CD4-positive, alpha-beta T cell treated with Interleukin-2 at 100 ng/mL for 4 hours (primary cell): ENCODE measurements at places on chromosomes 11 and 22.

DNA sequence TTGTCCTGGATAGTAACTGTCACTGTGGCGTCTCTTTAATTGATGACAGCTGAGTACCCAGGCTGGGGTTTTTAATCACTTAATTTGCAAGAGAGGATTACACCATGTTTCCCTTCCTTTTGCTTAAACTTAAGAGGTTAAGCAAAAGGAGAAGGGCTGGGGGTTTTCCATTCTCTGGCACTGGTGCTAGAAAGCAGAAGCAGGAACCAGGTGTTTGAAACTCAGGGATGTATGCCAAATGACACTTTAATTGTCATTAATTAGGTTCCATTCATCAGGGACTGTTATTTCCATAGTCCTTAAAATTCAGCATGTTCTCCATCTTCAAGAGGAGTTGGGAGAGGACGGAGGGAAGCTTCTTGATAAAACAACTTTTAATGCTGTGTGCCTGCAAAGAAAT, 746.2 kb downstream of the NELL1 start:
- no peak for DNase-seq

GRCh38 chr11:134733646-134734045, 321.6 kb upstream of the B3GAT1 start:
- DNase-seq: no peak

DNA sequence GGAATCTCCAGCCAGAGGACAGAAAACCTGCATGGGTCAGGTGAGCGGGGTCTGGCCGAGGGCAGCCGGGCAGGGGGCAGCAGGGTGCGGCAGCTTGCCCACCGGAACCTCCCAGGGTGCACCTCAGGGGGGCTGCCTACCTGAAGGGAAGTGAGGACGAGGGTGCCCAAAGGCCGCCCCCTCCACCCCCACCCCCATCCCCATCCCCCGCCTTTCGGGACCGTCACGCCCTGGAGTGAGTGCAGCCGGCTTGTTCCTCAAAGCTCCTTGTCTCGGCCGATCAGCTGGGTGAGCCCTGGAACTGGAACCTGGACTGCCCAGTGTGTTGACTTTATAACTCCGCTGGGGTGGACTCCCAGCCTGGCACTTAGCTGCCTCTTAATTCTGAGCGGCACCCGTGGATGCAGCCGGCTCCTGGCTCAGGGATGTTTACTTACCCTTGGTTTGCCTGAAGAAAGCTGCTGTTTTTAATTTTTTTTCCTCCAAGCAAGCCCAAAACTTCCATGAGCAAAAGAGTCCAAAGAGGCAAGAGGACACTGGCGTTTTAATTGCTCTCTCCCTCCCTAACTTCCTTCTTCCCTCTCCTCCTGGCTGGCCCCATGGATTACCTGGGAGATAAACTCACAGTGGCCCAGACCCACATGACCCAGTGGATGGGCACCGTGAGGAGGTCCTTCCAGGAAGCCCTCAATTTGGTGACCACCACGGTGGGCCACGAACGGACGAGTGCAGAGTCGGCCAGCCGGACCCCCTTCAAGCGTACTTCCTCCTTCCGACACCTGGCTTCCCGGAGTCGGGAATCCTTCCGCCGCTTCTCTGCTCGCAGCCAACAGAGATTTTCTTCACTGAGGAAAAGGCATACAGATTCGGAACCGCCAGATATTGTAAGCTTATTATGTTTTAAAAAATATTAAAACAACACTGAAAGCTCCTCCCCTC, 87.8 kb upstream of the CRYBB3 start:
- DNase-seq: no peak

DNA sequence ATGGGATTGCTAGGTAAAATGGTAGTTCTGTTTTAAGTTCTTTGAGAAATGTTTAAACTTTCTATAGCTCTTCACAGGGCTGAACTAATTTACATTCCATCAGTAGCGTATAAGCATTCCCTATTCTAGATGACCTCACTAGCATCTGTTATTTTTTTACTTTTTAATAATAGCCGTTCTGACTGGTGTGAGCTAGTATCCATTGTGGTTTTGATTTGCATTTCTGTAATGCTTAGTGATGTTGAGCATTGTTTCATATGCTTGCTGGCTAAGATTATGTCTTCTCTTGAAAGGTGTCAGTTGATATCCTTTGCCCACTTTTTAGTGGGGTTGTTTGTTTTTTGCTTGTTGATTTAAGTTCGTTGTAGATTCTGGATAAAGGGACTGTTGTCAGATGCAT, 35.9 kb downstream of the MMP27 start:
- no peak for DNase-seq

DNA sequence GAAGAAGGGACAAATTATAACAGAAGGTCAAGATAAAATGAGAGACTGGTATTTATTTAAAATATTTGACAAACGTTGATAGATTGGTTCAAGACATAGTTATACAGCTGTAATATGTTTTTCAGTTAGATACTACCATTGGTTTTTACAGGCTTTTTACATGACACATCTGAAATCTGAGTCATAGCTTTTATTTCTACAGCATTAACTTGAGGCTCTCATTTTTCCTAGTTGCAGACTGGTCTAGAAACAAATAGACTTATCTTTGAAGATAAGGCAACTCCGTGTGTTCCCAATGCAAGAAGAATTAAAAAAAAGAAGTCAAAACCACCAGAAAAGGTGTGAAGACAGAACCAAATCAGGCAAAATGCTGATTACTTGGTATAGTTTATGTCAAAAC, 31.3 kb downstream of the CEP57 start:
- no peak for DNase-seq

DNA sequence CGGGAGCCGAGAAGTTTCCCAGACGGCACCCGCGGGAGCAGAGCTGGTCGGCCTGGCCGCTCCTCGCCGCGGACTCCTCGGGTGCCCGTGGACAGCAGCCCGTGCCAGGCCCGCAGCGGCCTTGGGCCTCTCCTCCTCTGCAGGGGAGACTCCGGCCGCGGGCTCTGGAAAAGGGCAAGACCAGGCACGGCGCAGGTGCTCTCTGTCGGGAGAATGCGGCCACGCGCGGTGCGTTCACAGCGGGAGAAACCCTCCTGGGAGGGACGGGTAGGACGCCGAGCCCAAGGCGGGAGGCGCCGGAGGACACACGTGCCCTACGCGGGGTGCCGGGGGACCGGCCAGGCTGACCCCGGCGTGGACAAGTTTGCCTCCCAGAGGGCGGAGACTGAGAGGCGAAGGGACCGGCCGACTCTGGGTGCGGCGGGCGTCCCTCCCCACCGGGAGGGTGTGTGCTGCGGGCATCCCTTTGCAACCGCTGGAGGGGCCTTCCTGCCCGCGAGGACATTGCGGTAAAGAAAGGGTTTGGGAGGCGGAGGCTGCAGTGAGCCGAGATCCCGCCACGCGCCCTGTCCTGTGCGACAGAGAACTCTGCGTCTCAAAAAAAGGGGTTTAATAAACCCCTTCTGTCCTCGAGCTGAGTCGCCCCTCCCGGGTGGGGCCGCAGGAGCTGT, 2.3 kb downstream of the IFITM1 start:
- peak; percentile 35 for DNase-seq

DNA sequence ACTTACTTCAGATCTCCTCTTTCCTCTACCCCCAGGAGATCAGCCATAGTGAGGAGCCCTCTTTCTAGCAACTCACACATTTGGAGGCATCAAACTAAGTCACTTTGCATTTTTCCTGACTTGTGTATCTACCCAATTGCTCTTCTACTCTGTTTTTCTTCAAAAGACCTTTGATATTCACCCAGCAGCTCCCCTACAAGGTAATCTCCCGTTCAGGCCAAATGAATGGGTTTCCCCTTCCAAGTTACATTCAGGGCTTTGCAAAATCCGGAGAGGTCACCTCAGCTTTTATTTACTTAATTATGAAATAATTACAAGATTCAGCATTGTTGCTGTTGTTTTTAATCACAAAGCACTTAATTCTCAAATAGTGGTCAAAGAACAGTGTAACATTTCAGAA, 6.1 kb downstream of the LARGE1 start:
- DNase-seq: no peak

DNA sequence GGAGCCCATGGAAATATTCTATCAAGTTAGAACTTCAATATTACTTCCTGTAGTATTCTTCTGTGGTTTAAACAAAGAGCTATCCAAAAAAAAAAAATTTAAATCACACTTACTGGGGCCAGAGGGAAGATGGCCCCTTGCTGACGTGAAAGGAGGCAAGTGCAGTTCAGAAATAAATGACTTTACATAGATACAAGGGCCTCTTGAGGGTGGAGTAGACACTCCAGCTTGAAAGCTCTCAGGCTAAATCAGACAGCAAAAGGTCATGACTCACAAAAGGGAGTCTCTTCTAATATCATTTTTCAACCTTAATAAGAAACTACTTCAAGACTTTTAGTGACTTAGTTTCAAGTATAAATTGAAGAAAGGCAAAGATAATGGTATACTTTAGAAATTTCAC, 1160.3 kb downstream of the FAM181B start:
- no peak for DNase-seq

- no peak for DNase-seq
Measured at GRCh38 chr11:110679323-110679975, 32.8 kb downstream of the ARHGAP20 start.

- DNase-seq: peak; percentile 52
Measured at GRCh38 chr22:42299586-42300258, 29.3 kb upstream of the TCF20 start.

- no peak for DNase-seq
Measured at GRCh38 chr22:23403152-23403719, 176.9 kb downstream of the IGLL1 start.

GRCh38 chr11:70517988-70518907, 119.9 kb downstream of the CTTN start:
- DNase-seq: no peak

- no peak for DNase-seq
Measured at GRCh38 chr22:46472722-46473016, 64.8 kb downstream of the CELSR1 start.

GRCh38 chr11:8754241-8754640, 71.6 kb downstream of the RPL27A start:
- DNase-seq: no peak

- DNase-seq: no peak
Measured at GRCh38 chr11:133895551-133895950, 50.2 kb upstream of the SPATA19 start.

DNA sequence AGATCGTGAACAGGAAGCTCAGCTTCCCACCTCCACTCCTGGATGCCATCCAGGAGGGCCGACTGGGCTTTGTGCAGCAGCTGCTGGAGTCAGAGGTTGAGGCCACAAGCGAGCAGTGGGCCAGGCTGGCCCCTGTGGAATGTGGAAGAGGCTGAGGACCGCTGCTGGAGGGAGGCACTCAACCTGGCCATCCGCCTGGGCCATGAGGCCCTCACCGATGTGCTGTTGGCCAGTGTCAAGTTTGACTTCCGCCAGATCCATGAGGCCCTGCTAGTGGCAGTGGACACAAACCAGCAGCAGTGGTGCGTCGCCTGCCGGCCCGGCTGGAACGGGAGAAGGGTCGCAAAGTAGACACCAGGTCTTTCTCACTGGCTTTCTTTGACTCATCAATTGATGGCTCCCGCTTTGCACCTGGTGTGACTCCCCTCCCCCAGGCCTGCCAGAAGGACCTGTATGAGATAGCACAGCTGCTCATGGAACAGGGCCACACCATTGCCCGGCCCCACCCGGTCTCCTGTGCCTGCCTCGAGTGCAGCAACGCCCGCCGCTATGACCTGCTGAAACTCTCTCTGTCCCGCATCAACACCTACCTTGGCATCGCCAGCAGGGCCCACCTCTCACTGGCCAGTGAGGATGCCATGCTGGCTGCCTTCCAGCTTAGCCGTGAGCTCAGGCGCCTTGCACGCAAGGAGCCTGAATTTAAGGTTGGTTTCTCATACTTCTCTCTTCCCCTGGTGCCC, 24.9 kb downstream of the ART5 start:
- no peak for DNase-seq

- DNase-seq: peak; percentile 14
Measured at GRCh38 chr11:18012122-18012905, 533 bp downstream of the SERGEF start.

DNA sequence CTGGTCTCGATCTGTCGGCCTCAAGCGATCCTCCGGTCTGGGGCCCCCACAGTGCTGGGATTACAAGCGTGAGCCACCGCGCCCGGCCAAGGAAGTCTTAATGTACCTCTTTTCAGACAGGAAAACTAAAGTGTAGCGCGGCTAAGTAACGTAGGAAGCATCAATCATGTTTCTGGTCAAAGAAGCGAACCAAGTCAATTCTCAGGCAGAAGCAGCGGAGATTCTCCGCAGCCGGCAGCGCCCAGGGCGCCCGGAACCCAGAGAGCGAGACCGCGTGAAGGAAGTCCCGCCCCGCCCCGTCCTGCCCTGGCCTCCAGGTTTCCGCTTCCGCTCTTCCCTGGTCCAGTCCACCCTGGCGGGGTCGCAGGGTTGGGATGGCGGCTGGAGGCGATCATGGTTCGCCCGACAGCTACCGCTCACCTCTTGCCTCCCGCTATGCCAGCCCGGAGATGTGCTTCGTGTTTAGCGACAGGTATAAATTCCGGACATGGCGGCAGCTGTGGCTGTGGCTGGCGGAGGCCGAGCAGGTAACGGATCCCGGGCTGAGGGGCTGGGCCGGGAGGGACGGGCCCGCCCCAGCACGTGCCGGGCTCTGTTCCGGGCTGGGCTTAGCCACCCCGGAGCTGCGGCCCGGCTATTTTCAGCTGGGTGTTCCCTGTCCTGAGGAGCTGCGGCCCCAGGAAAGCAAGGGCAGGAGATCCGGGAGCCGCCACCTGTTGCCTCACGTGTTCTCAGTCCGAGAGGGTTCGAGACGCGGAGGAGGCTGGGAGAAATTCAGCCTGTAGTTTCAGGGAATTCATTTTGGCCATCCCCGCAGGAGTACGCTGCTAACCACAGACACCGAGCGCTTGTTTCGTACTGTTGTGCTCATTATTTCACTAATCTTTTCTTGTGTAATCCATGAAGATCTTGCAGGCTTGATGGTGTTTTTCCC, at the start of gene ADSL:
Gene ADSL (plus strand): TSS at position 316 of the 934 bp plus-strand sequence. CDS start 59 bp downstream, at position 375.
- DNase-seq: peak; percentile 82

GRCh38 chr11:6061475-6061874, 30.9 kb upstream of the OR56A1 start:
- DNase-seq: no peak
